T1000 (cell line): ENCODE measurements at places on chromosomes 2 and 18.

DNA sequence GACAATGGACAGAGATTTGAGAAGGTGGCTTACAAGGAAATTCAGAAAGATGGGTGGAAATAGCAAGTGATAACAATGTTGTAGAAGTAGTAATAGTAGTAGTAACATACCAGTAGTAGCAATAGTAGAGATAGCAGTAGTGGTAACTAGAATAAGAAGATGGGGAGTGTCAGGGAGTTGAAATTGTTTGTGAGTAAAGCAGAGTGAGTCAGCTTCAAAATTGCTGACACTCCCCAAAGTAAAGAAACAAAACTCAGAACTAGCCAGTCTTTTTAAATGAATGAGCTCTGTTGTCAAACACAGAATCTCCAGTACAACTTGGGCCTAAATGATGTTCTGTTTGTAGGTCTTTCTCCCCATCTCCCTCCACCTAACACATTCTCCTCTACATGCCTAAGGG is 1040.9 kb downstream of the CBLN2 start:
- DNase-seq, result no peak

GRCh38 chr2:227325839-227326195 is 766 bp downstream of the MFF start:
- DNase-seq, result no peak

GRCh38 chr2:239762655-239763269 is 262.4 kb downstream of the NDUFA10 start:
- no peak for DNase-seq

DNA sequence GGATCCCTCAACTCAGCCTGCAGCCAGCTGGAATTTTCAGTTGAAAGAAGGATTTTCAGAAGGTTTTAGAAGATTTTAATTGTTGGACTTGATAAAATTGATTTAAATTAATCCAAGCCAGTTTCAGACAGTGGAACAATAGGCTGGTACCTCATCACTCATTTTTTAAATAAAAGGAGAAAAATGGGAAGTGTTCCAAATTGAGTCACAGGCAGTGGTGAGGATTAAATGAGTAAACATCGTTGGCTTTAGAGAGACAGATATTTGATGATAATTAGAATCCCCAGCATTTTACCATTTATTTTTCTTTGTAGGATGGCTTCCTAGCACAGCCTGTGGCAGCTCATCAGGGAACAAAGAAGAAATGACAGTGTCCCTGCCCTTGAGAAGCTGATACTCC is 7.4 kb downstream of the CXCR4 start:
- no peak for DNase-seq

- peak; percentile 21 for DNase-seq
These were observed 28.0 kb downstream of the KCNK3 start for GRCh38 chr2:26720322-26721114.

- DNase-seq, result no peak
These were observed 109.8 kb downstream of the CPO start for GRCh38 chr2:207049122-207049521.

- DNase-seq, result no peak
These were observed 834 bp upstream of the BUB1 start for GRCh38 chr2:110678457-110679336.

DNA sequence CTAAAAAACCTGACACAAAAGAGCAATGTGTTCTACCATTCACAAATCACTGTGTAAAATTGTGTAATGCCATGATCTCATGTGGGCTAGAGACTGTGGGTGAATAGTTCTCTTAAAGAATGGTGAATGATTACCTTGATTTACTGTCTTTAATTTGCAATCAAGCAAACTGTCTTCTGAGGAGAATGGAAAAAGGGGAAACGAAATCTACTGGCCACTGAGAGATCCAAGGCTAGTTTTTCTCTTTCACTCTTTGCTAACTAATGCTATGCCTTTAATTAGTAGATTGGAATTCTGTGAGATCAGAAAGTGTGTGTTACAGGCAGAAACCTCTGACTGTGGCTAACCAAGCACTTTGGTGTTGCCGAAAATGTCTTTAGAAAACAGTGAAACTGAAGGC is 422.7 kb downstream of the TGIF1 start:
- DNase-seq, result no peak

GRCh38 chr2:236348279-236348678 is 84.1 kb upstream of the ASB18 start:
- DNase-seq, result no peak

DNA sequence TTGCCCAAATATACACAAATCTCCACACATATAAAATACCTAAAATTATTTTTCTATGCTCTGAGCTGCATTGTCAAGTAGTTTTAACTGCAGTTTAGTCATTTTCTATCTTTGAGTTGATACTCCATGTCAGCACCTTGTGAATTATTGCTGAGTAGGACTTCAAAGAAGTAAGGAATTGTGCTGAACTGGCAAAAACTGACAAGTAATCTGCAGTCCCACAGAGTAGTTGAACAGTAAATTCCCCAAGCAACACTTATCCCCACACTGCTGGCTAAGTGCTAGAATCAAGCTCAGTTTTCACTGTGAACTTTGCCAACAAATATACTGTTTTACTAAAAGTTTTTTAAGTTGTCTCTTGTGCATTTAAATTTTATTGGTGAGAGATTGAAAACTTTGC is 141.8 kb upstream of the ST6GAL2 start:
- DNase-seq, result no peak

DNA sequence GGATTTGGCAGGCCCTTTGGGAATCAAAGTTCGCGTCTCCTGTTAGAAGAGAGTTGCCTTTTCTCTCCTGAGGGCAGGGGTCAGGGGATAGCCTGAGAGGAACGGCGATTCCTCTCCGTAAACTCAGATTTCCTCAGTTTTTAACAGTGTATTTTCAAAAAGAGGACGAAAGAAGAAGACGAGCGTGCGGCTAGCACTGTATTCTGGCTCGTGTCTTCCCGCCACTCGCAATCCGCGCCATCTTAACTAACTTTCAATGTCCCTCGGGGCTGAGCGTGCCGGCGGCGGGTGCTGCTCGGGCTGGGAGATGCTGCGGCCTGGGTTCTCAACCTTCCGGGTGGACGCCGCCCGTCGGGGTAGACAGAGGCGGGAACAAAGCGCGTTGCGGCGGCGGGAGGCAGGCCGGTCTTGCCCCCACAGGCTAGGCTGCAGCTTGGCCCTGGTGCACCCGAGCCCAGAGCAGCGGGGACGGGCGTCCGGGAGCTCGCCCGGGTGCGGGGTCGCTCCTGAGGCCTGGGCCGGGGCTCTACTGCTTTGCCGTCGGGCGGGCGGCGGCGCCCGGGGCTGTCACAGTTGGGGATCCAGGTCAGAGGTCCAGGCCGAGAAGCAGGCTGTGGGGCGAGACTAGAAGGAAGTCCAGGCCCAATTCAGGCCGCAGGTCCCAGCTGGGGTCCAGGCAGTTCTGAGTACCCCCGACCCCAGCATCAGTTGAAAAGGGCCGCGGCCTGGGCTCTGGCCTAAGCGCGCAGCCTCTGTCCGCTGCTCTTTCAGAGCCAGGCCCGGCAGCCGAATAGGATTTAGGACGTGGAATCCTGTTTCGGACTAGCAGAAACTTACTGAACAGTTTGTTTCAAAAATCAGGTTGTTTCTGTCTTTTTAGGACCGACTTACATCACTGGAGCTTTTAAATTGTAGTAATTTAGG is 11.8 kb downstream of the TBR1 start:
- no peak for DNase-seq

GRCh38 chr2:44886414-44886813 is 55.1 kb upstream of the SIX3 start:
- DNase-seq, result no peak

GRCh38 chr2:19472391-19472978 is 114.1 kb upstream of the OSR1 start:
- DNase-seq, result no peak

DNA sequence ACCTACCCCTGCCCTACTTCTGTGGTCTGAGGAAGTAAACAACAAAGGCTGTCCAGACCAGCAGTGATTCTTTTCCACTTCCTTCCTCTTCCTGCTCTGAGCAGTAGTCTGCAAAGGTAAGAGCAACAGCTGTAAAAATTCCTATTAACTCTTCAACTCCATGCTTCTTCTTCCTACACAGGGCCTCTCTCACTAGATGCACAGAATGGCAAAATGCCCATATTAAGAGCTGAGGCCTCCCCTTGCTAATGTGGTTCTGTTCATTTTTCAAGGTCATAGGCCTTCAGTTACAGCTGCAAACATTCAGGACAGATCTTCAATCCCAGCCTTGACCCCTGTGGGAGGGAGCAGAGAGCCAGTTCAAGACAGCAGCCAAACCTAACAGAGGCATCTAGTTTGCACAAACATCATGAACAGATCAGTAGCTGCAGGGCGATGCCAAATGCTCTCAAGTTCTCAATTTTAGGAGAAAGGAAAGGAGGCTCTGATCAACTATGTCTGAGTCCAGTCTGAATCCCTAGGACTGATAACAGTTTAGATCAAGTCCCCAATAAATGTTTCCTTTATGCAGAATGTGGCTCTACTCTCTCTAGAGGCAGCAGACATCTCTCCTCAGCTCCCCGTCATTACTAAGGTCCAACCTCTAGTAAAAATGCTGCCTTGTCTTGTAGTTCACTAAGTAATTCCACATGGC is 20.9 kb downstream of the SLC40A1 start:
- DNase-seq, result no peak

DNA sequence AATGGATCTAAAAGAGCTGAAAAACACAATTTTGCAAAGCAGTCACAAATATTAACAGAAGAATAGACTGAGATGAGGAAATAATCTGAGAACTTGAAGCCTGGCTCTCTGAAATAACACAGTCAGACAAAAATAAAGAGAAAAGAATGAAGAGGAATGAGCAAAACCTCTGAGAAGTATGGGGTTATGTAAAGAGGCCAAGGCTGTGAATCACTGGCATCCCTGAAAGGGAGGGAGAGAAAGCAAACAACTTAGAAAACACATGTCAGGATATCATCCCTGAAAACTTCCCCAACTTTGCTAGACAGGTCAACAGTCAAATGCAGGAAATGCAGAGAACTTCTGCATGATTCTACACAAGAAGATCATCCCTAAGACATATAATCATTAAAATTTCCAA is 73.5 kb upstream of the LHCGR start:
- no peak for DNase-seq

DNA sequence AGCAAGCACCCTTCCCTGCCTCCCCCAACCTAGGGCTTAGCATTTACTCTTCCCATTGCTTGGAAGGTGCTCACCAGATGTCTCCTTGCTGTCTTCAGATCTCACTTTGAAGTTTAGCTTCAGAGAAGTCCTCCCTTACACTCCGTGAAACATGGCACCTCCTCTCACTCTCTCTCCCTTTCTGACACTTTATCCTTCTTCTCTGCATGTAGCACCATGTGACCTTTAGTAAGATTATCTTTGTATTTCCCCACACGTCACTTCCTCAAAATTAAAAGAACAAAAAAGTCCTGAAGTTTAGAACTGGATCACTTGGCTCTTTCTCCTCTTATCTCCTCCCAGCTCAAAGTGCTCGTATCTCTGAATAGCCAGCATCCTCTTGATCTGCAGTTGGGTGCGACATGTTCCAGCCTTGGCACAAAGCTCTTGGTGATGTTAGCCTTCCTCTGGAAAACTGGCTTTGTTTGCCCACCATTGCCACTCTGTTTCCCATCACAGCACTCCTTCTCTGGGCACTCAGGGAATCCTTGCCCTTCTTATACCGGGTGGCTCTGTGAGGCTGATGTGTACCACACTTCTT is 40.6 kb upstream of the EPAS1 start:
- DNase-seq, result no peak

DNA sequence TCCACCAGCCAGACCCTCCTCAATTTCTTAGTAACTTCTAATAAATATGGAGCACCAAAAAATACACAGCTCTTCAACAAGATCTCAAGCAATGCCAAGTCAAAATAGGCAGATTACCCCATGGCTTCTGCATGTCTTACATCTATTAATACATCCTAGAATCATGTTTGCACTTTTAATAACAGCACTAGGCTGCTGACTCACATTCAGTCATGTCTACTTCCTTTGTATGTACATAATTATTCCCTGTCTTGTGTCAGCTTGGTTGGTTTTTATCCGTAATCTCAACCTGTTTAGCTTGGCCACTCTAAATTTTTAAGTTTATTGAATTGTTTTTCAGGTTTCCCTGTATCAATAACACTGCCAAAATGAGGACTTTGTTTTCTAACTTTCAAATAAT is 420.1 kb upstream of the ACVR2A start:
- DNase-seq, result no peak

DNA sequence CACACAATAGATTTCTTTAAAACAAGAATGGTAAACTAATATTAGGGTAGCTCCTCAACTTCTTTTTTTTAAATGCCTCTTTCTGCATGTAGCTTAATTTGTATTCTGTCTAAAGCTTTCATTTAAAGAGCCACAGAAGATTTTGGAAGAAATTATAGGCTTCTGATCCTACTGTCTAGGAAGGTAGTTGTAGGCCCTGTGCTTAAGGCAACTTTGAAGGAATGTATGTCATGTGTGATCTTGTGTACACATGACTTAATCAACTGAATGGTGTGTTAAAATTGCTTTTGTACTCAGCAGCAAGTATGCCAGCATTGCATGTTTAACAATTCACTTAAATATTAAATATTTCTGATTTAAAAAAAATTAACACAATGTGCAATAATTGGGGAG is 51.5 kb upstream of the LYPD6 start:
- no peak for DNase-seq

DNA sequence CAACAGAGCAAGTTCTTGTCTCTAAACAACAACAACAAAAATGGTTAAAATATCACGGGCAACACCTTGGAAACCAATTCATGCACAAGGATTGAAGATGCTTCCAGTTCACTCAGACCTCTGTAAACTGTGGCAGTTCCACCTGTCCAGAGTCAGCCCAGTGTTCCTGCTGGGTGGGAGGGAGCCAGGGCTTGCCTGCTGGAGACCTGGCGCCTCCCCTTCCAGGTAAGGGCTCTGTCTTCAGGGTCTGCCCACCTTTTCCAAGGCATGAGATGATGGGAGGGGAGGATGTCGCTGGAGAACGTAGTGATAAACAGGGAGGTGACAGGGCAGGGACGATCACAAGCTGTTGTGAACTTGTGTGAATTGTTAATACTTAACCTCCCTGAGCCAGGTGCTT is 9.8 kb upstream of the GPC1 start:
- DNase-seq, result no peak

- no peak for DNase-seq
These were observed 186.8 kb upstream of the PGAP1 start for GRCh38 chr2:197113275-197113711.

DNA sequence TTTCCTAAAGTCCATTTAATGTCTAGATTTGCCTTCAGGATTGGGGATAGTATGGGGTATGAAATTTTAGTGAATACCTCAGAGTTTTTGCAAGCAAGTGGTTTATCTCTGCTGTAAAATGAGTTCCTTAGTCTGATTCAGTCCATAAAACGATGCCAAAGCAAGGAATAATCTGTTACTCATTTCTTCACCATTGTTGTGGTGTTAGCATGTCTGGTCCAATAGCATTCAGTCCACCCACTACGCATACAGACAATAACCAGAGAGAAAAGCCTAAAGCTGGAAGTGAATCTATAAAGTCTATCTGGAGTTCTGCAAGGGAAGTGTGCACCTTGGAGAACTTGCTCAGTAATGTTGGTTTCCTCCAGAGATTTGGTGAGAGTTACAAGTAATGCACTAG is 12.9 kb upstream of the DPP4 start:
- no peak for DNase-seq
